ENCODE measurements at places on chromosomes 4 and X. TPM values are rescaled to one million over a fixed set of nuclear protein-coding genes. Genes with fewer than 3 reads are reported as not detected.

SPANXD gene
- polyA plus RNA-seq = not detected

ANOS1 gene
- 3.5 TPM for polyA plus RNA-seq

TAF7L gene
- not detected for polyA plus RNA-seq

IL13RA1 gene
- 45.8 TPM for polyA plus RNA-seq

LINC00632 gene
- 12.9 TPM for polyA plus RNA-seq

MYL5 gene
- polyA plus RNA-seq = 15.4 TPM

TCEAL4 gene
- polyA plus RNA-seq = 1,036 TPM

CLDN22 gene
- polyA plus RNA-seq = not detected

MAMLD1 gene
- 7.5 TPM for polyA plus RNA-seq

SPATA18 gene
- polyA plus RNA-seq = 6.4 TPM

SHISA3 gene
- polyA plus RNA-seq = 3.6 TPM

RASSF6 gene
- polyA plus RNA-seq = 3.0 TPM

CXorf49 gene
- not detected for polyA plus RNA-seq

P2RY4 gene
- polyA plus RNA-seq = not detected

TIGD4 gene
- not detected for polyA plus RNA-seq

PCYT1B gene
- not detected for polyA plus RNA-seq

RWDD4 gene
- polyA plus RNA-seq = 31.7 TPM

ZNF330 gene
- polyA plus RNA-seq = 20.0 TPM

RBMXL3 gene
- not detected for polyA plus RNA-seq

PROM1 gene
- 4.1 TPM for polyA plus RNA-seq

GAGE1 gene
- polyA plus RNA-seq = not detected

PASD1 gene
- polyA plus RNA-seq = not detected

PDHA1 gene
- polyA plus RNA-seq = 150 TPM

FATE1 gene
- not detected for polyA plus RNA-seq

ANXA10 gene
- 0.82 TPM for polyA plus RNA-seq

MXD4 gene
- polyA plus RNA-seq = 36.9 TPM

ZNF157 gene
- 0.23 TPM for polyA plus RNA-seq

SLC49A3 gene
- polyA plus RNA-seq = 3.0 TPM

UGT2B15 gene
- polyA plus RNA-seq = 0.75 TPM

GABRA4 gene
- not detected for polyA plus RNA-seq

HAND2 gene
- 36.7 TPM for polyA plus RNA-seq

DOK7 gene
- polyA plus RNA-seq = 5.1 TPM

CLNK gene
- not detected for polyA plus RNA-seq

CT45A10 gene
- not detected for polyA plus RNA-seq

SPANXA1 gene
- not detected for polyA plus RNA-seq

F8A3 gene
- not detected for polyA plus RNA-seq

RHOXF1 gene
- polyA plus RNA-seq = 4.8 TPM
